Stimulated activated naive CD8-positive, alpha-beta T cell treated with anti-CD3 and anti-CD28 coated beads, Interleukin-15, amount 100 ng/mL, for 72 hours (primary cell): ENCODE measurements at places on chromosomes 2 and 18.

DNA sequence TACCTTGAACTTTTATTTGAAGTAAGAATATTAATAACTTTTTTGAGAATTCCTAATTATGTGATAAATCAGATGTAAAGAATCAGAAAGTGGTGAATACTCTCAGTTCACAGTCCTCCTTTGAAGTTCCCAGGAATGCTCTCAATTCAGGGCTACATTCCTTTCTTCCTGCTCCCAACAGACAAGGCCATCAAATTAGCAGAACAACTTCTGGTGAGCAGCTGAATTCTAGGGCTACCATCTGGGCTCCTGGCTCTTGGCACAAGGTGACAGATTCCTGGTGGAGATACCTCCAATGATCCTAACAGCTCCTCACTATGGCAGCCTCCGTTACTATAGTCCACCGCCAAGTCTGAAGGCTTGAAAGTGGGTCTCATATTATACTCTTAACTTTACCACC is 37.8 kb upstream of the OLA1 start:
- DNase-seq = no peak

DNA sequence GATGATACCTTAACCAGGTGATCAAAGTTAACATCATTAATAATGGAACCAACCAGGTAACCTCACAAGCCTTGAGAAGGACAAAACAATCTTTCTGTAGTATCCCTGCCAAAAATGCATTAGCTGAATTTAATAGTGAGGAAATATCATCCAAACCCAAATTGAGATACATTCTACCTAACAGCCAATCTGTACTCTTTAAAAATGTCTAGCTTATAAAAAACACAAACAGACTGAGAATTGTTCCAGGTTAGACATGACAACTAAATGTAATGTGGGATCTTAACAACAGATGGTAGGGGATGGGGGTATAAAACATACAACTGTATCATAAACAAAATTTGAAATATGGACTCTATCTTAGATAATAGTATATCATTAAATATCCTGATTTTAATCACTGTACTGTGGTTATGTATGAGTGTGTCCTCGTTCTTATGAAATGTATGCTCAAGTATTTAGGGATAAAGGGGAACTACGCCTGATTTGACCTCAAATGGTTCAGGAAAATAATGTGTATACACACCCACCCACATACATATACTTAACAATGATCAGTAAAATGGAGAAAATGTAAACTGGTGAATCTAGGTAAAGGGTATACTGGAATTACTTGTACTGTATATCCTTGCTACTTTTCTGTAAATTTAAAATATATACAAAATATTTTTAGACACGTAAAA is 1.7 kb downstream of the FANCL start:
- no peak for DNase-seq

GRCh38 chr18:51857989-51858388 is 482.0 kb upstream of the DCC start:
- no peak for DNase-seq

- DNase-seq = no peak
Measured at GRCh38 chr2:131488306-131489205, 3.6 kb downstream of the MZT2A start.

GRCh38 chr18:66534110-66534509 is 69.8 kb downstream of the CDH19 start:
- DNase-seq = no peak
